CD4-positive, alpha-beta T cell treated with Interleukin-12 subunit alpha and Interleukin-12 subunit beta, for 1 hour (primary cell): ENCODE measurements at places on chromosomes 6 and 20.

GRCh38 chr6:2192976-2193375 lies 52.4 kb downstream of the GMDS start:
- no peak for DNase-seq

DNA sequence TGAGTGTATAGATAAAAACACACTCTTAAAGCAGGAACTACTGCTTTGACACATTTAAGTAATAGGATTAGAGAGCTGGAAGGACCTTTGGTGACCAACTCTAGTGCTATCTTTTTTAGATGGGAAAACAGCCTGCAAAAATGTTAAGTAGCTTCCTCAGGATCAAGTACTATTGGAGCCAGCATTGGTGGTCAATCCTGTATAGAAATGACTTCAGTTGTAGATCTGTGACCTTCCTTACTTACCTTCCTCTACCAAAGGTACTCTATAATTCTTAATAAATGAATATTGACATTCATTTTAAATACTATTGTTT lies 18.7 kb downstream of the KCNQ5 start:
- DNase-seq, result no peak

DNA sequence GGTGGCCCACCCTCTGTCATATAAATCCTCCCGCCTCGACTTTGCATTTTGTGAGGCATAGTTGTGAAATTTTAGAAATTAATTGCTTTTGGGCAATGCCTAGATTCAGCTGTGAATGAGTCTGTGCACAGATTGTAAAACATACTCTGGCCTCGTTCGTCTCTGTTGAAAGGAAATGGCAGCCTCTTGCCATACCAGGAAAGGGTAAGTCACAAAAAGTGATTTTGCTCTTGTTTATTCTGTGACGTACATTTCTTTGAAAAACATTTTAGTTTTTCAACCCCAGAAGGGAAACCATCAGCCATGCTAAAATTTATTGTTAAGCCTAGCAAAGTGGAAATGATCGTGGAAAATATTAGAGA lies 15.3 kb upstream of the EXOC2 start:
- no peak for DNase-seq

- DNase-seq, result no peak
These were observed 213.1 kb downstream of the BTBD3 start for GRCh38 chr20:12130781-12131180.

DNA sequence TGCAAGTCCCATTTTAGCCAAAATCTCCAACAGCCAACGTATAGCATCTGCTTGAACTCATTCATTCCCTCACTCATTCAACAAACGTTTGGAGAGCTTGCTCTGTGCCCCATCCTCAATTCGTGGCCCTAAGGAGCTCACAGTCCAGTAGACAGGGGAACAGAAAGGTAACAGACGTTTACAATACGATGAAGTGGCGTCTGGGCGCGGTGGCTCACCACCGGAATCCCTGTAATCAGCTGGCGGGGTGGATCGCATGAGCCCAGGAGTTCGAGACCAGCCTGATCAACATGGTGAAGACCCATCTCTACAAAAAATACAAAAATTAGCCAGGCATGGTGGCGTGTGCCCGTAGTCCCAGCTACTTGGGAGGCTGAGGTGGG lies 790 bp upstream of the E2F1 start:
- DNase-seq, result no peak

DNA sequence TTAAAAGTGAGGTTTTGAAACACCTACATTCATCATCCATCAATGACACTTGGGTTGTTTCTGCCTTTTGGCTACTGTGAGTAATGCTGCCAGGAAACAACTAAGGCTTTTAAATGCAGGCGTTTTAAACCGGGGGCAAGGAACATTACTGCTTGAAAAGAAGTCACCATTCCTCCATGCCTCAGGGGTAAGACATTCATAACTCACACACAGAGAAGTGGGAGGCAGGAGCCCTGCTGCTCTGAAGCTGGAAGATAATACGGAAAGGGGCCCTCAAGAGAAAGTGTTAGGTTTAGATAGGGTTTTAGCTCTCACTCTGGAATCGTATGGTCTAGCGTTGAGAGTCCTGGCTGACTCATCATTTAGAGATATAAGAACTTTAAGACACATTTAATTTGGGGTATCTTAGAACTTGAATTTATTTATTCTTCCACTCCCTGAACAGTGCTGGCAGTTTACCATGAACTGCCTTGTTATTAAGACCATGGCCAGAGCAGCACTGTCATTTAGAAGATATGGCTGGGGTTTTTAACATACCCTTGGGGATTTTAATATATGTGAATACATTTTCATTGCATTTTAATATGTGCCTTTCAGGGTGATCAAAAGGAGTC lies 1.8 kb downstream of the TUBB1 start:
- no peak for DNase-seq

DNA sequence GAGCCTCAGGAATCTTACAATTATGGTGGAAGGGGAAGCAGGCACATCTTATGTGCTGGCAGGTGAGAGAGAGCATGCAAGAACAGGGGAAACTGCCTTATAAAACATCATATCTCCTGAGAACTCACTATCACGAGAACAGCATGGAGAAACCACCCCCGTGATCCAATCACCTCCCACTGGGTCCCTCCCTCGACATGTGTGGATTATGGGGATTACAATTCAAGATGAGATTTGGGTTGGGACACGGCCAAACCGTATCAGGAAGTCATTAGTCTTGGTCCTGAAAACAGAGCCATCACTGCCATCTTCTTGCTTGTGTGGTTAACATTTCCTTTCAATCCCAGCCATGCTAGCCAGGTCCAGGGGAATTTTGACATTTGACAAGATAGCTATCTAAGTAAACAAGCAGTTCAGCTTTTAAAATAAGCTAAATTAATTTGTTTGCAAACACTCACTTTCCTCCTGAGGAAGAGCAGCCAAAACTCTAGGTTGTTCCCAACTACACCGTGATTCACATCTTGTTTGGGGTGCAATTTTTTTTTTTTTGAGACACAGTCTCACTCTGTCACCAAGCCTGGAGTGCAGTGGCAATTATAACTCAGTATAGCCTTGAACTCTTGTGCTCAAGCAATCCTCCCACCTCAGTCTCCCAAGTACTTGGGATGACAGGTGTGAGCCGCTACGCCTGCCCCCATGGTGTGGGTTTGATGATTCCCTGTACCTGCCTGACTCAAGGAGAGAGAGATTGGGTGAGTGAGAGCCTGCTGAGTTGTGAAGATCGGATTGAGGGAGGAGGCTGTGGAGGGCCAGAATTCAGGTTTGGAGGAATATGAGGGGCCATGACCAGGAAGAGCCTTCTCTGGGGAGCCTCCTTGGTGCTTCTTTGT lies 13.0 kb upstream of the PPP1R14C start:
- no peak for DNase-seq

GRCh38 chr6:135226537-135226936 lies 45.4 kb downstream of the MYB start:
- DNase-seq, result no peak

DNA sequence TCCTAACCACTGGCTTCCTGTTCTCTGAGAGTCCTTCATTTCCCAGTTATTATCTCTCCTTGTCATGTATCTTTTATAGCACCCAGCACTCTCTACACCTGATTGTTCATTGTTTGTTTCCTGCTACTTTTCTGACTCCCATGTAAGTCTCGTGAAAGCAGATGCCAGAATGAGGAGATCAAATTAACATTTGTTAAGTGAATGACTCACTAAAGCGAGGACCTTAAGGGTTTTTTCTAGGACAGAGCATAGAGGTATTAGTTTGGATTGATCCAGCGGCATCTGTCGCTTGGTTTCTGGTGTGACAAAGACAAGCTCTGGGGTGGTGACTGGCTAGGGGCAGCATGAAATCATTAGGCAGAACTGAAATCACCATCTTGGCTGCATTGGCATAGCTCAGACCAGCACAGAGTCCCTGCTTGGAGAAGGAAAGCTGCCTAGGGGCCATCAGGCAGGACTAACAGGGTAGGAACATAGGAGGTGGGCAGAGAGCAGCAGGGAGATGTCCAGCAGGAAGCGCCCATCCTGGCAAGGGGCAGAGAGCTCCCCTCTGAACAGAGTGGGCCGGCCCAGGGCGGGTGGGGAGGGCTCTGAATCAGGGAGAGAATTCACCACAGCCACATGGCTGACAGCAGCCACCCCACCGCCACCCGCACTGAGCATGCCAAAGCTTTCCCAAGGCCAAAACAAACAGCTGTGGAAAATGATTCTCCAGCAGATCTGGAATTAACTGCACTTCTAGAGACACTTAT lies 97.1 kb upstream of the CEP85L start:
- no peak for DNase-seq

GRCh38 chr6:83430611-83431544 lies at the start of gene ME1:
Gene ME1, minus strand, starts transcription at chr6:83431051. Its CDS starts 97 bp downstream, at chr6:83430954.
- peak; percentile 26 for DNase-seq

DNA sequence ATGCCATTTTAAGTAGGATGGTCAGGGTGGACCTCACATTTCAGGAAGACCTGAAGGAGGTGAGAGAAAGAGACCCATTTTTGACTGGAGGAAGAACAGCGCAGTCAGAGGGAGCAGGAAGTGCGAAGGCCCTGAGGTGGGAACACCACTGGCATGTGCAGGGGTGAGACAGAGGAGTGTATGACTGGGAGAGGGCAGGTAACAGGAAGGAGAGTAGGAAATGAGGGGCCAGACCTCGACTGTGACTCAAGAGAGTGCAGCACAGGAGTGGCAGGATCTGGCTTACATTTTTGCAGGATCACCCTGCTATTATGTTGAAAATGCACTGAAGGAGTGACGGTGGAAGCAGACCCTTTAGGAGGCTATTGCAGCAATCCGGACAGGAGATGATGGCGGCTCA lies 117.7 kb upstream of the CDYL start:
- no peak for DNase-seq

- DNase-seq, result no peak
These were observed 191.9 kb downstream of the MOXD1 start for GRCh38 chr6:132209351-132209750.

DNA sequence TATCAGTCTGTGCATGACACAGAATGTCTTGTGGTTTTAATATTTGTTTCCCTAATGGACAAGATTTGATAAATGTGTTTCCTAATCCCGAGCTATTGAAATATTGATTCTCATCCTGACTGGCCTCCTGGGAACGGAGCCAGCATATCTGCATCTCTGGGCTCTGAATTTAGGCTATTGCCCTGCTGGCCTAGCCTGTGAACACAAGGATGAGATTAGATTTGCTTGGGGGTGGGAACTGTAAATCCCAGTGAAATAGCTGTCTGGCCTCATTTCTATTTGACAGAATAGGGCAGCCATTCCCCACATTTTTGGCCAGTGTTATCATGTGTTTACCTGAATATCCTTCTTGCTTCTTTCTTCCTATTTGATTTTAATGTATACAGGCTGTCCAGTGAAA lies 198.4 kb upstream of the SOX4 start:
- DNase-seq, result no peak

GRCh38 chr6:88220493-88220892 lies 54.3 kb upstream of the CNR1 start:
- DNase-seq, result no peak

GRCh38 chr6:160428818-160429619 lies 80.8 kb downstream of the SLC22A3 start:
- DNase-seq, result no peak

DNA sequence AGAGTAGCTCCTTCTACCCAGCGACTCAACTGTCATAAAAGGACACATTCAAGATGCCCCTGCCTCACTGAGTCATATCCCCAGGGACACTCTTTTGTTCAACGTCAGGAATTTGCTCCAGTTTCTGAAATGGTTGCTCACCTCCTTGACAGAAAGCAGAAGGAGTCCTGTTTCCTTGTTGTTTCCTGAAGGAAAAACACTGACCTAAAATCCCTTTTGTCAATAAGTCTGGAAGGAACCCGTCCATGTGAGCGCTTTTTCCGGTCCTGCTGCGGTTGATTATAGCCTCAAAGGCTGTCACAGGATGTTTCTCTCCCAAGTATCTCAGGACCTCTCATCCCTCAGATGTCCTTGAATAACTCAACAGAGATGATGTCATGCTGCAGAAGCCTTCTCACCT lies 113.6 kb upstream of the PLEKHG1 start:
- no peak for DNase-seq

- DNase-seq, result no peak
These were observed 57.6 kb upstream of the FOXP4 start for GRCh38 chr6:41488433-41489119.

DNA sequence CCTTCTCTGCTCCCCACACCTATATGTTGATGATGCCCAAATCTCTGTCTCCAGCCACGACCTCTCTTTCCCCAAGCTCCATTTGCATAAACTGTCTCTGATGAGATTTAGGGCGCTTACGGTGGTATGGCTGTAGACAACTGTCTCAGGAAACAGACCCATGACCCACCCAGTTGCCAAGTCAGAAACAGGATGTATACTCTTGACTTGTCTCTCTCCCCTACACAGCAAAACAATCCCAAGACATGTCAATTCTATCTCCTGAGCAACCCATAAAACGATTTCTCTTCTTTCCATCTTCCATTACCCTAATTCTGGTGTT lies 13.9 kb downstream of the GNL1 start:
- DNase-seq, result peak; percentile 63

GRCh38 chr6:318243-318890 lies 26.1 kb downstream of the DUSP22 start:
- DNase-seq, result no peak

DNA sequence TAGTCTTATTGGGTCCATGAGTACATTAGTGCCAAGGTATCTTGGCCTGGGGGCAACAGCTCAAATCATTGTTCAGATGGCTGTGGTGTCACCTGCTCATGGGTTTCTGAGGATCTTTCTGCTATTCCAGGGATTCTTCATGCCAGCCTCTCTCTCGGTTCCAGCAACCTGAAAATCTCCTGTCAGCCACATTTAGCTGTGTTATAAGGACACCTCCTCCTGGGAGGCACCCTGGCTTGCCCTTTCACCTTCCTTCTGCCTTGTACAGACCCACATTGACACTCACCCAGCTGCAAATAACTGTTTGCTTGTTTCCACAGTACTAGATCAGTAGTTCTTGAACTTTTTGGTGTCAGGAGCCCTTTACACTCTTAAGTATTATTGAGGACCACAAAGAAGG lies 159.9 kb downstream of the GRM4 start:
- no peak for DNase-seq

GRCh38 chr6:42135161-42135560 lies 7.3 kb downstream of the C6orf132 start:
- no peak for DNase-seq

GRCh38 chr6:17836293-17836692 lies 129.6 kb upstream of the NUP153 start:
- no peak for DNase-seq

DNA sequence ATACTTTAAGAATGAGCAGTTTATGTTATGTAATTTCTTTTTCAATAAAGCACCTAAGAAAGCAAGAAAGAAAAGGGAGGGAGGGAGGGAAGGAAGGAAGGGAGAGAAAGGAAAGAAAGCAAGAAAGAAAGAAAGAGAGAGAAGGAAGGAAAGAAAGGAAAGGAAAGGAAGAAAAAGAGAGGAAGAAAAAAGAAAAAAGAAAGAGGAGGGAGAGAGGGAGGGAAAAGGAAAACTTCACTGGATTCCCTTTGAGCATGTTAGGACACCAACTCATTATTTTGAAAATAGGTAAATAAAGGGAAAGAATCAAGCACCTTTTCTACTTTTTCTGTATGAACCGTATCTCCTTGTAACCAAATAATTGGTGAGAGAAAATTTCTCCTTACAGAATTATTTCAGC lies 32.3 kb upstream of the TOP1 start:
- no peak for DNase-seq
